ENCODE measurements at places on chromosomes 3 and 15.

- no peak for DNase-seq
- no peaks in the 10 kb centered on the region for H3K36me3 ChIP-seq
- H3K27ac ChIP-seq: no peak overlapping the region
- H3K27me3 ChIP-seq: no peaks in the 10 kb centered on the region
- H3K4me3 ChIP-seq: no peak overlapping the region
These were observed 178.2 kb upstream of the TGFBR2 start for GRCh38 chr3:30428251-30428650.

- H3K36me3 ChIP-seq: no peaks in the 10 kb centered on the region
- no peaks in the 10 kb centered on the region for H3K4me1 ChIP-seq
- no peak overlapping the region for H3K27ac ChIP-seq
- H3K27me3 ChIP-seq: no peaks in the 10 kb centered on the region
- no peak overlapping the region for H3K4me3 ChIP-seq
These were observed 230.2 kb downstream of the ZNF621 start for GRCh38 chr3:40754994-40755393.

- no peaks in the 10 kb centered on the region for H3K4me1 ChIP-seq
- H3K4me3 ChIP-seq: no peak overlapping the region
- DNase-seq: no peak
- no peaks in the 10 kb centered on the region for H3K27me3 ChIP-seq
- H3K27ac ChIP-seq: no peak overlapping the region
- no peaks in the 10 kb centered on the region for H3K36me3 ChIP-seq
These were observed 11.8 kb downstream of the PARP15 start for GRCh38 chr3:122589297-122589696.

DNA sequence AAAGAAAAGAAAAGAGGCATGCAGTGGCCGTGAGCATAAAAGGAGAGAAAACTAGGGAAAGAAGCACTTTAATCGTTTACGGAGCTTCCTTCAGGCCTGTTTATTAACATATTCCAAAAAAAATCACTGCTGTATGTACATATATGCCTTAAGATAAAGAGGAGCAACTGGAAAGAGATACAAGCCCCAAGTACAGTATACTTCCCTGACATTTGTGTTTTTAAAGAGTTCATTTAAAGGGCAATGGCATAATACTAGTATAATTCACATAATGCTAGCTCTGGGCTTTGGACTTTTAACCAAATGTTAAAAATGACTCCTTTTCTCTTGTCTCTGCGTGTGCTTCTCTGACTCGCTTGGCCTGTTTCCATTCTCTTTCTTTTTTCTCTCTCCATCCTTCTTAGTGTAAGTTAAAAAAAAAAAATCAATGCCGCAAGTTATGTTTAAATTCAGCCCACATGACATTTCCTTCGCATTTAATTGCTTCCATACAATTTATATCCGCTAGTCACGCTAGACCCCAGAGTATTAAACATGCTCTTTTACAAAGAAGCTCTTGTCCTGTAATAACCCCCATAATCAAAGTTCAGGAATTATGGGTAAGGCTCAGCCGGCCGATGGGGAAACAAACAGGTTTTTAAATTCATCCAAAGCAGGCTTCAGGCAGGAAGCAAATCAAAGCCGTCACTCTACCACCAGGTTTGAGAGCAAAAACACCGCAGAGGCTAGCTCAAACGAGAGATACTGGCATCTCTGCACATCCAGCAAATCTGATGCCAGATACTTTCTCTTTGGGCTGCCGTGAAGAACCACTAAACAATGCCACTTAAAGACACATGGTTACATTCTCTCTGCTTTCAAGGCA, 19.4 kb downstream of the WWTR1 start:
- no peaks in the 10 kb centered on the region for H3K36me3 ChIP-seq
- H3K27me3 ChIP-seq: no peaks in the 10 kb centered on the region
- peak overlapping the region; percentile 1 for H3K4me3 ChIP-seq
- peaks cover 9% of the 10 kb centered on the region for H3K4me1 ChIP-seq

DNA sequence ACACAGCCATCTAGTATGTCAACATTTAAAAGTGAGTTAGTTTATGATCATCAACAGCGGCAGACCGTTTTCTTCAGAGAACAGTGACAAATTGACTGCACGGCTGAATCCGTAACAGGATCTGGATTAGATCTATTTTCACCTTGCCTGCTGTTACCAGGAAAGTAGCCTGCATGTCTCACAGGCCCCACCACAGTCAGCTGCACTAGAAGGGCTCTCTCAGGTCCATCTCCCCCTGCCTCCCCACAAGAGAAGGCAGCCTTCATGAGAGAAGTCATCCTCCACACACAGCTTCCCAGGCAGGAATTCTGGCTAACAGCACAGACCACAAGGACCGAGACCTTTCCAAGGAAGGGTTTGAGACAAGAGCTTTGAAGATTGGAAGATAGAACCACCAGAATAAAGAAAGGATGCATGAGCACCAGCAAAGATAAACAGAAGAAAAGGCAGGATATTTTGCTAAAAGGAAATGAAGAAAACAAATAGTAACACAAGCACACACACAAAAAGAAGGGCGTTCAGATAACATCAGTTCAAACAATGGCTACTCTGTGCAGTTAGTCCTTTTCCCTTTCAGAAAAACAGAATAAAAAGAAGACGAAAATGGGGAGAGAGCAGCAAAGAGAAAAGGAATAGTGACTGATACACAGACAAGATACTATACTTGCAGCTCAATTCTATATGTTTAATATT, 127.5 kb downstream of the SNRK start:
- no peaks in the 10 kb centered on the region for H3K27me3 ChIP-seq
- no peak overlapping the region for H3K27ac ChIP-seq
- H3K4me1 ChIP-seq: no peaks in the 10 kb centered on the region
- H3K36me3 ChIP-seq: no peaks in the 10 kb centered on the region

- no peaks in the 10 kb centered on the region for H3K27me3 ChIP-seq
- no peak for DNase-seq
- H3K36me3 ChIP-seq: no peaks in the 10 kb centered on the region
These were observed 3.2 kb upstream of the RAD51 start for GRCh38 chr15:40691737-40692136.

DNA sequence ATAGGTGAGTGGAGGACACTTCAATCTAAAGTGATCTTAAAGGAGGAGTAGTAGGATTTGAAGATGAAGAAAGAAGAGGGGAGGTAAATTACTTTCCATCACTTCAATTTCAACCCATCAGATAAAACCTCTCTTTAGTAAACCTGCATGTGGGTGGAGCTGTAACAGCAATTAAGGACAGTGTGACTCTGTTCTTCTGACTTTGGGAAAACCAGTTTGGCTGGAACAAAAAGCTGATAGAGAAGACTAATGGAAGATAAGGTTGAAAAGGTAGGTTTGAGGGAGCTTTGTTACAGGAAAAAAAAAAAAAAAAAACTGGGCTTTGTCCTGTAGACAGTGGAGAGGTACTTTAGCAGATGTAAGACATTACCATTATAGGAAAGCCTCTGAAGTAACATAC, 4.5 kb upstream of the GSK3B start:
- H3K27me3 ChIP-seq: no peaks in the 10 kb centered on the region
- peaks cover 6% of the 10 kb centered on the region for H3K4me1 ChIP-seq
- H3K4me3 ChIP-seq: no peak overlapping the region
- no peaks in the 10 kb centered on the region for H3K36me3 ChIP-seq
- DNase-seq: no peak

GRCh38 chr3:57779666-57780065, 23.6 kb downstream of the SLMAP start:
- DNase-seq: no peak
- H3K4me3 ChIP-seq: no peak overlapping the region
- no peaks in the 10 kb centered on the region for H3K4me1 ChIP-seq
- no peak overlapping the region for H3K27ac ChIP-seq

DNA sequence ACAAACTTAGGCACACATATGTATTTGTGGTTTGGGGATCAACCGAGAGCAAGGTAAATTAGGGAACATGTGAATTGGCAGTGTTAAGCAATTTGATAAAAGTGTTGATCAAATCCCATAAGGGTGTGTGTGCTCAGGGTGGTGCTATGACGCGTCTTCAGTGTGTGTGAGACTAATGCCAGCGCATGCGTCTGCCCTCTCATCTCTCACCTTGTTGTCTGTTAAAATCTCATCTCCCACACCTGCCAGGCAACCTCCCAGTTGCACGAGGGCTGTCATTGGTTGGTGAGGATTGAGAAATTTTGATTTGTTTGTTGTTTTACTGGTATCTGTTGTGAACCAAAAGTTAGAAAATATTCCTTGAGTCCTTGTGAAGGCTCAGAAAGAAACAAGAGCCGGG, 137.2 kb upstream of the ICE2 start:
- no peak for DNase-seq
- H3K36me3 ChIP-seq: no peaks in the 10 kb centered on the region
- no peak overlapping the region for H3K27ac ChIP-seq
- H3K4me3 ChIP-seq: no peak overlapping the region

Data from Peyer's patch (tissue), 4 donors.